DMS53 (cell line): ENCODE measurements at places on chromosomes 16 and 17.

- no peak for DNase-seq
Observed at GRCh38 chr17:61168506-61168905, 231.1 kb upstream of the TBX2 start.

GRCh38 chr17:22570144-22570845, 878.0 kb downstream of the KCNJ18 start:
- no peak for DNase-seq

DNA sequence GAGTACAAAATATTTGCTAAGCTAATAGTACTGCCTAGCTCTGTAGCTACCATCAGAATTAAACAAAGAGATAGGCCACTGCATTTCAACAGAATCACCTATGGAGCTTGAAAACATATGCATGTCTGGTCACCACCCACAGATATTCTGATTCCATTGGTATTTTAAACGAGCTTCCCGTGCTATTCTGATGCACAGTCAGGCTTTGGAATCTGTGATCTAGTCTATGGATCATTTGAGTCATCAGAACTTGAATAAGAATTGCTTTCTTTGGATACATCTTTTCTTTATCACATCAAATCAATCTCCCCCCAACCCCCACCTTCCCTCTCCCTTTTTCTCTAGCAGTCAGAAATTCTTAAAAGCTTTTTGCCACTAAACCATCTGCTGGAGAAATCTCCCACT, 124.7 kb downstream of the NPIPB5 start:
- no peak for DNase-seq

- no peak for DNase-seq
Observed at GRCh38 chr17:70288540-70289290, 119.4 kb downstream of the KCNJ2 start.

DNA sequence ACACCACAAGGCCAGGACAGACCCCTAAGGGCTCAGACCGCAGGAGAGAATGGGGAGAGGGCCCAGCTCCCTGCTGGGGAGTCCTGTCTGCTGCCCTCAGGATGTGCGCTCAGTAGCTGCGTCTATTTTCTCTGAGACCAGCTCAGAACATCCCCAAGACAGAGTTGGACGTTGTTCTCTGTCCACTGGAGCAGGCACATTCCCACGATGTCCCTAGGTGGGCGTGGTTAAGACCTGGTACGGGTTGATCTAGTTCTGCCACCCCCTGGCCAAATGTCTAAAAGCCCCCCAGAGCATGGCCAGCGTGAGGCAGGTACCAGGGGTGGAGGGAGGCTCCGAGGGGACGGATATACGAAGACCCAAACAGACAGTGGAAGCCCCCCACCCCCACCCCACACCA, 842 bp upstream of the CALB2 start:
- DNase-seq, result peak; percentile 67

GRCh38 chr16:53022374-53022773, 30.3 kb downstream of the CHD9NB start:
- DNase-seq, result peak; percentile 79

DNA sequence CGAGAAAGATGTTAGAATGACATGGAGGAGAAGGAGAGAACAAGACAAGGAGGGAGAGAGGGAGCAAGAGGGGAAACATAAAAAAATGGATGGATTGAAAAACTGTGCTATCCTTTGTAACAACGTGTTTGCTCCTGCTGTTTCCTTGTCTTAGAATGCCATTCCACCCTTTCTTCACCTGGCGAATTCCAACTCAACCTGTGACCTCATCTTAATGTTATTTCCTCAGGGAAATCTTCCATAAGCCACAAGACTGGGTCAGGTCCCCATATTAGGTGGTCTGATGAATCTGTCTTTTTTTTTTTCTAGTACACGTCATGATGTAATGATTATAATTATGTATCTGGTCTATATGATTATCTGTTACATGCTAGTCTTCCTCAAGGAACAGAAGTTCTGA, 195.0 kb upstream of the MAF start:
- no peak for DNase-seq

GRCh38 chr17:80705988-80706387, 161.3 kb downstream of the RPTOR start:
- DNase-seq, result peak; percentile 25

DNA sequence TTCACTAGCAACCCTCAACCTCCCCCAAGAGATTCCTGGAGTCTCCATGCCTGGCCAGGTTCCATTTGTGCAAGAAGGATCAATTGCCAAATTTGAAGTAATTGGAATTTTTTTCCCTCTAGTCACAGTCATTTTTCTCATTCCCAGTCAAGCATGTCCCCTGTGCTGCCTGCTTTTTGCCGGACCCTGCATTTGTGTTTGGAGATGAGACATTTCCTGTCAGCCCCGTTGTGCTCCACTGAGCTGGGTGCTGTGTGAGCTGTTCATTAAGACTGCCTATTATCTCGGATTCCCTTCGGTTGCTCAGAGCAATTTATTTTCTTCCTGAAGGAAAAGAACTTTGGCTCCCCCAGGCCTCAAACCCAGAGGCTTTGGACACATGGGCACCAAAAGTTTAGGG, 201.0 kb upstream of the NLRP1 start:
- no peak for DNase-seq

- no peak for DNase-seq
Observed at GRCh38 chr17:35790841-35791240, 4.6 kb downstream of the MMP28 start.

GRCh38 chr17:44197980-44198720, 1.5 kb downstream of the ATXN7L3 start:
- DNase-seq, result no peak

DNA sequence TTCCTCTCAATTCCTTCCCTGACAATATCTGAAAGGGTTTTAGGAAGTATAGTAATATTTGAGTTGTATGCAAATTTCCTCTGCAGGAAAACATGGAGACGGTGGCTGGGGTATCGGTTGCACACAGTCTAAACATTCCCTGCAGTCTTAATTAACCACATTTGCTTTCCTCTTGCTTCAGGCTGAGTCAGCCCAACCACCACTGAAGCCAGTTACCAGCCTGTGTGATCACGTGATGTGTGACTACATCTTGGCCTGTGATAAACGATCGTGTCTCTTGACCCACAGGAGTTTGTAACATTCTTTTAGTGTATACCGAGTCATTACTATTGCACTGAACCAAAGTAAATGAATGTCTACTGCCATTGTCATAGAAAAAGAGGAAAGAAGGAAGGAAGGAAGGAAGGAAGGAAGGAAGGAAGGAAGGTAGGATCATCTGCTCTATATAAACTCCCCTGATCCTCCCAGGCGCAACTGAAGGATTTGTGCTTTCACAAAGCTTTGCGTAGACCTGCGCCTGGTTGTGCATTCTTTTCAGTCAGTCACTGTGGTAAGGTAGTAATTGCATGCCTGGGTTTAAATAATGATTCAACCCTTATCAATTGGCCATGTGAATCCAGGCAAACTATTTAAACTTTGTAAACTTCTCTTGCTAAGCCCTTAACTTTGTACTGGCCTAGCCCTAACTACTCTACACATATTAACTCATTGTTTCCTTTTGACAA, 280.6 kb upstream of the SALL1 start:
- DNase-seq, result no peak

GRCh38 chr16:66365651-66366050, 840 bp upstream of the CDH5 start:
- no peak for DNase-seq

- DNase-seq, result no peak
Observed at GRCh38 chr17:77496831-77497577, 356.2 kb downstream of the SEC14L1 start.

DNA sequence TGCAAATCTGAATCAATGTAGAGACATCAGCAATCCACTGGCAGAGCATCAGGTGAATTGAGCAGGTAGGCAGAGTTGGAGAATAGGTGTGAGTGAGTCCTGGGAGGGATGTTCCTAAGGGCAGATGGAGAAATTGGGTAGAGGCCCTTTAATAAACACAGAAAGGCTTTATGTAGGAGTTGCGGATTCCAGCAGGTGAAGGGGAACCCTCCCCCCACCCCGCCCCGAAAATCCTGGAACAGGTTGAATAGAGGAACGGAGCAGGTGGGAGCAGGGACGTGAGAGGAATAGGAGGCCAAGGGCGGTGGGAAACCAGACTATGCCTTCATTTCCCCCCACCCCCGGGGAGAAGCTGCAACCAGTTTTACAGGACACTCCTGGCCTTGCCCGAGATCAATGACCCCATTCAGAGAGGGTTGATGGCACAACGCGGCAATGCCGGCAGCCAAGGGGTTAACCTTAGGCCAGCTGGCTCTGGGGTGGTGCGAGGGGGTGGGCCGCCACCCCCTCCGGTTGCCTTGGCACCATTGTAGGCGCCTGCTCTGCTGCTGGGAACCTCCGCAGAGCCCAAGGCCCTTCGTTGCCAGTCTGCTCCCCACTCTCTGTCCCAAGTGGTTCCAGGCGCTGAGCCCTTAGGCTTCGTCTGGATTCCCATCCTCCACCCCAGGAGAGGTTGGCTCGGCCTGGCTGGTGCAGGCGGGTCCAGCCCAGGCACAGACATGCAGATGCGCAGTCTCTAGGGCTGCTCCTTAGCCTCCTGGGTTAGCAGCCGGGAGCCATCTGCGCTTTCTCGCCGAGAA, 814 bp upstream of the RUNDC3A start:
- DNase-seq, result peak; percentile 96

DNA sequence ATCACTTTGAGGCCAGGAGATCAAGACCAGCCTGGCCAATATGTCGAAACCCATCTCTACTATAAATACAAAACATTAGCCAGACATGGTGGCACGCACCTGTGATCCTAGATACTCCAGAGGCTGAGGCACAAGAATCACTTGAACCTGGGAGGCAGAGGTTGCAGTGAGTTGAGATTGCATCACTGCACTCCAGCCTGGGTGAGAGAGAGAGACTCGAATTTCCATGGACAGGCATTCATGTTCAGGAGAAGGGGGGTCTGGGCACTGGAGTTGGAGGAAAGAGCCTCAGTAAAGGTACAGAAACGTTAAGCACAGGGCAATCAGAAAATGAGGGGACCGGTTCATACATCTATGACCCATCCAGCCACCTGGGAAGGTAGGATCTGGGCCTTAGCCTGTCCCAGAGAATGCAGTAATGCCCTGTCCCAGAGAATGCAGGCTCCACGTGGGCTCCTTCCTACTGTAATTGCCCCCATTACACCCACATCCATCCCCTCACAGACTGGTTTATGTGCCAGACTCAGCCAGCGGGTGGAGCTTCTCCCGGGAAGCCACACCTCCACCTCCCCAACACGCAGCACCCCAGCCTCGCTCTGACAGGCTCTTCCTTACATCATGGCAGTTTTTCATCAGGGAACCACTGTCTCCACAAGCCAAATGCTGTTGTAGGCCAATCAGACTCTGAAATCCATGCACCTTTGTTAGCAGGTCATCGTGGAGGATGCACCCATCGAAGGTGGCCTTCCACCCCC, 21.6 kb upstream of the ARL4D start:
- no peak for DNase-seq

DNA sequence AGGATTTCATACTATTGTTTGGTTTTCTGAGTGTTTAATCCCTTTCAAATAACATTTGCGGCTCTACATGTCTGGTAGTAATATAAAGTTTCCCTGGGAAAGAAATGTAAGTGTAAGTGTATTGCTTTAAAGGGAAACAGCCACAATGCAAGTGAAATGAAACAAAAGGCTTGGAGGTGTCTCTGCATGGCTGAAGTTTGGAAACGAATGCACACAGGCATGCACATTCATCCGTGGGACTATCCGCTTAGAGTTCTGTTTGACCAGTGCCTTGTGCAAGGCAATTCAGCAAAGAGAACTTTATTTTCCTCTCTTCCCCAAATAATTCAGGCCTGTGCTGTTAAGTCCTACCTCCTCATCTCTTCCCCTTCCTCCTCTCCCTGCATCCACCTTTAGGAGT, 56.1 kb upstream of the MRTFB start:
- peak; percentile 55 for DNase-seq
